Putamen (tissue), 1 donor: ENCODE measurements at places on chromosomes 6 and 20.

DNA sequence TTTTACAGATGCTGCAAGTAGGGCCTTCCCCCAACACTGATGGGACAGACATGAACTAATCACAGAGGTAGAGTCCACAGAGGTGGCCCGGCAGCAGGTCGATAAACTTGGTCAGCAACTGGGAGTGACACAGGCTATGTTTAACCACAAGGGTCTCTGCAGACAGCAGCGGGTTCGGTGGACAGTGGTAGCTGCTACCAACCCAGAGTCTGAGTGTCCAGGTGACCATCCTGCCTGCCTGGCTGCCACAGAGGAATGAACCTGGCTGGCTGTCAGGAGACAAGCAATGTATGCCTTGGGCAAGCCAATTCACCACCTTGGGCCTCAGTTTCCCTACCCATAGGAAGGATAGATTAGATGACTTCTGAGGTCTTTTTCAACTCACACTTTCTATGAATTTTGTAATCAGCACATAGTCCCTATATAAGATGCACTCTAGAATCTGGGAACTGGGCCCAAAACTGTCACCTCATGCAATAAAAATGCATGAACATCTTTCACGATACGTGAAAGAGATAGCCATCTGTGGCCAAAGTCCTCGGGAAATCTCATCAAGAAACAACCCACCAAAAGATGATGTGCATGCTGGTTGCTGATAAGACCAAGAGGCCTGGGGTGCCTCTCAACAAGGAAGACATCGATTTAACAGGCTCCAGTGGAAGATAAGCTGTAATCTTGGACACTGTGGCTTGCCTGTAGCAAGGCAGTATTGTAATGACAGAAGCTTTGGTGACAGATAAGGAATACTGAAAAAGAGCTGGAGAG lies 30.5 kb downstream of the MDGA1 start:
- no peak for DNase-seq

DNA sequence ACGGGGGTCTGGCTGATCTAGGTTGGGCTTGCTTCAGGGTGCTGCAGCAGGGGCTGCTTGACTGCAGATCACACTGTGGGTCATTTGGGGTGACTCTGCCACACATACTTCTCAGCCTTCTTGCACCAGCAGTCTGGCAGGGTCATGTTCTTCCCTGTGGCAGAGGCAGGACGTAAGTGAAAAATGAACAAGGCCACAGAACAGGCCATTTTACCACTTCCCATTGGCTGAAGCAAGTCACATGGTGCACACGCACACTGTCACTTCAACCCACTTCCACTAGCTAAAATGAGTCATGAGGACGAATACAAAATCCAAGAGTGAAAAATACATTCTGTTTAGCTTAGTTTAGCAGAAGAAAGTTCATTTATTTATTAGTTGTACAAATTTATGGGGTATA lies 168.6 kb upstream of the GGTLC1 start:
- no peak for DNase-seq

DNA sequence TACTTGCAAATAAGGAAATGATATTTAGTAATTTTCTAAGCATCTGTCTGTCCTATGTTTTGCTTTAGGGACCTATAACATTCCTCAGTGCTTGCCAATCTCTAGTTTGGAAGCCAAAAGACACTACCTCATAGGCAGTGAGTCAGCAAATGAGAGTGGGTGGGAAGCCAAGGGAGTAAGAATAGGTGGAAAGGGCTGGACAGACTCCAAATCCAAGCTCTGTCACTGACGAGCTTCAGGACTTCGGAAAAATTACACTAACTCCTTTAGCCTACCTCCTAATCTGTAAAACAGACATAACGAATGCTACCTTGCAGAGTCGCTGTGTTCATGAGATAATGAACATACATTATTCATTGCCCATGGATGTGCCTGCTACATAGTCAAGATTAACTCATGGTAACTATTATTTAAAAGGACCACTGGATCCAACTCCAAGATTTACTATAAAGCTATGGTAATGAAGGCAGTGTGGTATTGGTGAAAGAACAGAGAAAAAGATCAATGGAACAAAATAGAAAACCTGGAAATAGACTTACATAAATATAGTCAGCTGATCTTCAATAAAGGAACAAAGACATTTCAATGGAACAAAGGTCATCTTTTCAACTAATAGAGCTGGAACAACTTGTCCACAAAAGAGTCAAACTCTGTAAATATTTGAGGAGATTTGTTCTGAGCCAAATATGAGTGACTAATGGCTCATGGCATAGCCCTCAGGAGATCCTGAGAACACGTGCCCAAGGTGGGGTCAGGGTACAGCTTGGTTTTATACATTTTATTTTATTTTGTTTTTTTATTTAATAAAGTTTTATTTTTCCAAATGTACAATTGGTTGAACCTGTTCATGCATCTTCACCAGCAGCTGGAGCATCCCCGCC lies 64.1 kb downstream of the FAM50B start:
- no peak for DNase-seq

- DNase-seq: no peak
Measured at GRCh38 chr6:159978291-159979135, 9.6 kb downstream of the IGF2R start.

DNA sequence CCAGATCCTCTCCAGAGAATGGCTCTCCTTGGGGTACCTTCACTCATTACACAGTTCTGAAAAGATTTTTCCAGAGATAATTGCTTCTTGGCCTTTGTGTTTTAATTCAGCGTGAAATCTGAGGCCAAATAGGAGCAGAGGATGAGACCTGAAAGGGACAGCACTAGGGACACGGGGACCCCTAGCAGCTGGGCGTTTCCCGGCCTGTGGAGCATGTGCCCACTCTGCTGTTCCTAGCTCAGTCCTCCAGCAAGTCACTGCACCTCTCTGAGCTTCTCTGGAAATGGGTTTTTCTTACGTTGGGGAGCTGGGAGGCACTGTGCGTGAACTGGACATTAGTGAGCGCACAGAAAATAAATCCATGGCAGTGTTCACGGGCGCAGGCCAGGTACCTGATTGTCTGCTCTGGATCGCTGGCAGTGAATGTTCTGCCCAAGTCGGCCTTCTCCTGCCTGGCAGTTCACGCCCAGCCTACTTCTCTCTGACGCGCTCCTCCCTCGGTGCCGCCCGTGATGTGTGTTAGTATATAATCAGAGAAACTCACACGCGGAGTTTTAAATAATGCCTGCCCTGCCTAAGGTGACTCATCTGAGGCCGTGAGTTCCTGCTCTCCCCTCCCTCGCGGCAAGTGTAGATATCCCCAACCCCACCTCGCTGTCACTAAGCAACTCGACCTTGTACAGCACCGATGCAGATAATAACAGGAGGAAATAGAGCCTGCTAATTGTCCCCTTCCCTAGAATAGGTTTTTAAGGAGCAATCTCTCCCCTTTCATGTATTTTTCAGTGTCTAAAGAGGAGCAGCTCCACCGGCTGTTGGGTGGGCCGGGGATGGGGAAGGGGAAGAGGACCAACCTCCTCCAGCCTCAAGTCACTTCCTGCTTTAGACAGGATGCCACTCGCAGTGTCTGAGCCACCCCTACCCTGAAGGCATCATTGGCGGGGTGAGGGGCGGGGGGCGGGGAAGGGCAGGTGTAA lies 2.7 kb upstream of the TUBB2A start:
- DNase-seq: peak; percentile 34
